Activated CD4-positive, alpha-beta T cell treated with anti-CD3 and anti-CD28 coated beads for 1 hour (primary cell): ENCODE measurements at places on chromosomes 1 and 21.
A peak's percentile ranks its signal among the peaks of the same experiment; 100 is the strongest.

GRCh38 chr21:31216206-31216605, 127.9 kb downstream of the TIAM1 start:
- DNase-seq = no peak

GRCh38 chr1:39647247-39647646, 7.8 kb upstream of the HEYL start:
- no peak for DNase-seq

GRCh38 chr1:234512451-234512861, 33.5 kb upstream of the TARBP1 start:
- no peak for DNase-seq

DNA sequence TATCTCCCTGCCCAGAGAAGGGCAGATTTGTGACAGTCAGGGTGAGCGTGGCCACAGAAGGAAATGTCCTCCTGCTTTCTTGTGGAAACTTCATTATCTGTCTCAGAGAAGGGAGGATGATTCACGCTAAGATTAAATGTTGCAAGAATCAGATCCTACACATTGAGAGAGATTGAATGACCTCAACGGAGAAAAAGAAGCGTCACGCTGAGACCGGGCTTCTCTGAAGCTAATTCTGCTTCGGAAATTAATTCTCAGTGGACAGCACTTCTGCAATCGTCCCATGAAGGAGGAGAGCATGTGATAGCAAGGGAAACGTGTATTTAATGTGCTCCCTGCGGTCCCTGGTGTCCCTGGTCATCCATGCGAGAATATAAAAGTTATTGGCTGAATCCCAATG, 19.8 kb upstream of the C1orf21 start:
- no peak for DNase-seq

DNA sequence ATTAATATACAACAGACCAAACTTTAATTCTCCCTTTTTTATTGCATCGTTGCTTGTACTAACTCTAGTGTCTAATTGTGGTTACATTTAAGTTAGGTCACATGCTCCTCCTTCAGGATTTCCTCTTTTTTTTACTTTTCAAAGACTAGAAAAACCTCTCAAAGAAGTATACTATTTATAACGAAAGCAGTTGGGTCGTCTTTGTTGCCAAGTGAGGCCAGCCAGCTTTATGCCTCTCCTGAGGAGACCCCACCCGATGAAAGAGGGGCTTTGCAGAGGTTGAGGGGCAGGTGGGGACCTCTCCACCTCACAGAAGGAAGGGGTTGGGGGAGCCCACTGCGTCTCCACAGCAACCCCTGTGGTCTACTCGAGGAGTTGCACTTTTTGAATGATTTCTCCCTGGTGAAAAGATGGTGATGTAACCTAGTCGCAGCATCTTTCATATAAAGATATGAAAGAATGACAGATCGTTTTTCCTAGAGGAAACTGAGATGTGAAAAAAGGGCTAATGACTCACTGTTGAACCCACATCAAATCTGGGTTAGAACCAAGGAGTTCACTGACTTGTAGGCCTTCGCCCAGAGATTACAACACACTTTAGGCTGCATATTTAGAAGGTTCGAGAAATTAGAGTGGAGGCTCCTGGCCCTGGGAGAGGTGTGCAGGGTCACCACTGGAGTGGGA, 6.4 kb downstream of the TGFB2 start:
- no peak for DNase-seq

DNA sequence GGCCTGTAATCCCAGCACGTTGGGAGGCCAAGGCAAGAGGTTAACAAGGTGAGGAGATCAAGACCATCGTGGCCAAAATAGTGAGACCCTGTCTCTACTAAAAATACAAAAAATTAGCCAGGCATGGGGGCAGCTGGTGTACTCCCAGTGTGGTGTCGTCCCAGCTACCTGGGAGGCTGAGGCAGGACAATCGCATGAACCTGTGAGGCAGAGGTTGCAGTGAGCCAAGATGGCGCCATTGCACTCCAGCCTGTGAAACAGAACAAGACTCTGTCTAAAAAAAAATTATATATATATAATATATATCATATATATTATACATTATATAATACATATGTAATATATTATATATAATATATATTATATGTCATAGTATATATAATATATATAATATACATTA, 249.2 kb upstream of the TPTE start:
- DNase-seq = no peak

GRCh38 chr1:208237241-208237640, 6.9 kb downstream of the PLXNA2 start:
- DNase-seq = no peak

- DNase-seq = peak; percentile 17
Measured at GRCh38 chr1:21782349-21782867, 541 bp downstream of the USP48 start.

- DNase-seq = no peak
Measured at GRCh38 chr1:28973596-28974421, 59.4 kb downstream of the EPB41 start.

DNA sequence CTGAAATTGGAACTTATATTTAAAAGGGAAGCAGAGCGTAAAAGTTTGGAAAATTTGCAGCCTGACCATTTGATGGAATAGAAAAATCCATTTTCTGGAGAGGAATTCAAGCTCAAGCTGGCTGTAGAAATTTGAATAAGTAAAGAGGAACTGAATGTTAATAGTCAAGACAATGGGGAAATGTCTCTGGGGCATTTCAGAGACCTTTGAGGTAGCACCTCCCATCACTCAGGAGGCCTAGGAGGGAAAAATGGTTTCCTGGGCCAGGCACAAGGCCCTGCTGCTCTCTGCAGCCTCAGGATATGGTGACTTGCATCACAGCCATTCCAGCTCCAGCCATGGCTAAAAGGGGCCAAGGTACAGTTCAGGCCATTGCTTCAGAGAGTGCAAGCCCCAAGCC, 17.6 kb upstream of the TSHB start:
- no peak for DNase-seq

GRCh38 chr1:224256640-224257039, 73.3 kb downstream of the NVL start:
- no peak for DNase-seq

DNA sequence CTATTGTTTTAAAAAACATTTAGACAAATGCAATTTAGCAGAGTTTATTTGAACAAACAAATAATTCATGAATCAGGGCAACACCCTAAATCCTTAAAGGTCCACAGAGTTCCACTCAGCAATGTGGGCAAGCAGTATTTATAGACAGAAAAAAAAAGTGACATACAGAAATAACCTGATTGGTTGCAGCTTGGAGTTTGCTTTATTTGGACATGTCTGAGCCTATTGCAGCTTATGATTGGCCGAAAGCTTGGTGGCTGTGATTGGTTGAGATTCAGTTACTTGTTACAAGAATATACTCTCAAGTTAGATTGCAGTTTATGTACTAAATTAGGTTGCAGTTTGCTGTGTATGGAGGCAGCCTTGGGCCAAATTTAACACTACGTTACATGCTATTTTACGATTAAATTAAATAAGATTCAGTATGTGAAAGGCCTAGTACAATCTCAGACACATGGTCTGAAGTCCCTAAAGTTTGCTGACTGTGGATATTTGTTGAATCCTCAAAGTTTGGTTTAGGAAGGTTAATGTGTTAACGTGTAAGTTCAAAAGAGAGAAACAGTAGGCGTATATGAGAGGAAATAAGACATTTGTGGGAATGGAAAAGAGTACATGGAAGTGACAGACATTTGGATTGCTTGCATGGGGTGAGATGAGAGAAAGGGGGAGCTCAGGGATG, 6.9 kb upstream of the CAMSAP2 start:
- DNase-seq = no peak

DNA sequence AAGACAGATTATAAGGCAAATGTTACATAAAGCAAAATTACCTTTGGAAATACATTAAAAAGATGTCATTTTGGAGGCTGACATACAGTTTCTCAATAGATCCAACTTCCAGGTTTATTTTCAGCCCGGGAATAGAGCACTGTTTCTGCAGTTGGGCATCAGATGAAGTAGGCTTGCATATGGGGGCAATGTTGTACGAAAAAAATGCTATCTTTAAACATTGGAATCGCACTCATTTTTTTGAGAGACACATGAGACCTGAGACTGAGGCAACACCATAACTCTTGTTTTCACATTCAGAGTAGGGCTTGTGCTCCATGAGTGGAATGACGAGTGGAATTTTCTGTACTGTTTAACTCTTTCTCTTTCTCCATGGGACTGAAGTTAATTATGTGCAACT, 122.4 kb upstream of the ZRANB2 start:
- DNase-seq = no peak

GRCh38 chr1:47696404-47696736, 258.5 kb downstream of the FOXD2 start:
- DNase-seq = no peak

GRCh38 chr21:31299291-31300147, 44.5 kb downstream of the TIAM1 start:
- no peak for DNase-seq

GRCh38 chr1:171139890-171140289, 45.2 kb upstream of the FMO2 start:
- no peak for DNase-seq

DNA sequence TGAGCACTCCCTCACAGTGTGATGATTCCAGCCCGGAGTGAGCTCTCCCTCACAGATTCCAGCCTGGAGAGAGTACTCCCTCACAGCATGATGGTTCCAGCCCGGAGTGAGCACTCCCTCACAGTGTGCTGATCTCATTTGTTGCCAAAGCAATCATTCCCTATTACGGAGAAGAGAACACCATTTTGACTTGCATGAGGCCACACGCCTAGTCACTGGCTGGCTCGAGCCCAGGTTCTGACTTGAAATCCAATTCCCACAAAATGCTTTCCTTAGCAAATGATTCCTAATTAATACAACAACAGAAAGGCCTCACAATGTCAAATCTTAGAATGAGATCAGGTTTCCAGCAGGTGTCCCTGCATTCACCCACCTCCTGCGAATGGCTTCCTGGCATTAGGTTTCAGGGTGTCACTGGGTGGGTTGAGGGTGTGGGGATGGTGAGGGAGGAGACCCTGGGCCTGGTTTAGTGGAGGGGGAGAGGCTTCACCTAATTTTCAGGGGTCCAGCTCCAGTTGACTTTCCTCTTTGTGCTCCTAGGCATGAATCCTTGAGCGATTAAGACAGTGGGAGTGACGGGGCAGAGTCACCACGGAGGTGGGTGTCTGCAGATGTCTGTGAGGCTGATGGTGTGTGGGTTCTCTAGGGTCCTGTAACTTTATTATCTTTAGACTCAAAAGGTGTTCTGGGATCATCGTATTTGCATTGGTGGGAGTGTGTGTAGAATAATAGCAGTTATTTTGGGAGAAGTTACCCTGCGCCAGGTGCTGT, 158.5 kb downstream of the KCNJ6 start:
- DNase-seq = no peak

DNA sequence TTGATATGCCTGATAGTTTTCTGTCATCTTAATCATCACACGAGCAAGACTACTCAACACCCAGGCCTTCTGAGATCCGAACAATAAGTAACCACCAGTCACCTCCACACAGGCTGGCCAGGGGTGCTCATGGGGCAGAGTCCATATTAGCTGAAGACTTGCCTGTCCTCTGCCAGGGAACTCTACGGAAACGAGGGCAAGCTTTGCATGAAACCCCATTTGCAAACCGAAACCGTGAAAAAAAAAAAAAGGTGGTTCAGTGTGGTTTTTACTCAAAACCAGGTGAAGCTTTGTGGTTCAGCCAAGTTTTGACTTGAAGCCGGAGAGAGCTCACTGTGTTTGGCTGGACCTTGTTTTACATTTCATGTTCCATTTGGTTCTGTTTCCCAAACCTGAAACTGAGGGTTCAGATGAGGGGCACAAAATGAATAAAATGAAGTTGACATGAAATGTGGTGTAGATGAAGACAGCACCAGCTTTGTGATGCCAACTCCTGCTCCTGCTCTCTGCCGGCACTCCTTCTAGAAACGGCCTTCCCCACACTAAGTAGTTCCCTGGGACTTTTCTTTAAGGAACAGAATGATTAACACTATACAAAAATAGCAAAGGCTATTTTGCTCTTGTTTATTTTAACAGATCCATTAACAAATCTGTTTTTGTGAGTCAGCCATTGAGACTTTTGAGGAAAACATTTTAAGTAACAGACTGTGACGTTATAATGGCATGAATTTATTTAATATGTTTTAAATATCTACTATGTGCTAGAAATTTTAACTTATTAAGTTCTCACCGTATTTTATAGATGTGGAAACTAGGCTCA, 74.7 kb downstream of the RUNX1 start:
- DNase-seq = peak; percentile 23

DNA sequence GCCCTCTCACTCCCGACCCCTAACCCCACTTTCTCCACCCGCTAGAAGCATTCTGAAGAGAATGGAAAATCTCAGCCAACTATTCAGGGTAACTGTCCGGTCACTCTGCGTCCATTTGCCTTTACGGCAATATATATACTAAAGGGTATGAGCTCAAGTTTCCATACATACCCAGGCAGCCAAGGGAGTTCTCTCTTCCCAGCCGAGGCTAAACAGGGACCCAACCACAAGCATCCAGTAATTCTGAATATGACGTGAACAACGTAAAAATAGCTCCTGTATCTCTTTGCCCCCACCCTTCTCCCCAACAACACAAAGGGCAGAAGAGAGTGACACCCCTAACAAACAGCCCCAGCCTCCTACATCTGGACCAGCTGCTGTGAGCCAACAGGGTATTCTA, 67.7 kb downstream of the SSBP3 start:
- DNase-seq = no peak

GRCh38 chr1:228882771-228883450, 147.6 kb downstream of the RHOU start:
- DNase-seq = no peak

GRCh38 chr1:213154056-213154685, 103.1 kb downstream of the RPS6KC1 start:
- DNase-seq = no peak

- DNase-seq = no peak
Measured at GRCh38 chr1:38201431-38201830, 154.8 kb upstream of the POU3F1 start.

DNA sequence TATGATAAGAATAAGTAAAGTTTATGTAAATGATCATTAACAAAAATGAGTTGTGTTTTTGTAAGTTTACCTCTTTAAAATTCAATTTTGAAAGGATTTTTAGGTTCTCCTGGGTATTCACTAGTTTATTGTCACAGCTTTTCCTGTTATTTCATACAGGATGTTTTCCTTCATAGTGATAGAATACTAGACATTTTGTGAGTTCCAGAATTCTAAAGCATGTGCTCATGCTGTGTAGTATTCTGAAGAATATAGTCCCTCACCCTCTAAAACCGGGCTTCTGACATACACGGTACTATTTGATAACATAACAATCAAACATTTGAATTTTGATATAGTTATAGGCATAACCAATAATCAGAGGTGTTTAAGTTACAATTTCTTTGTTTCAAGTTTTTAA, 10.7 kb downstream of the LRRC8C start:
- DNase-seq = no peak

- no peak for DNase-seq
Measured at GRCh38 chr1:245007852-245008251, 143.5 kb upstream of the HNRNPU start.

GRCh38 chr1:42258218-42258617, 76.8 kb downstream of the FOXJ3 start:
- DNase-seq = no peak

DNA sequence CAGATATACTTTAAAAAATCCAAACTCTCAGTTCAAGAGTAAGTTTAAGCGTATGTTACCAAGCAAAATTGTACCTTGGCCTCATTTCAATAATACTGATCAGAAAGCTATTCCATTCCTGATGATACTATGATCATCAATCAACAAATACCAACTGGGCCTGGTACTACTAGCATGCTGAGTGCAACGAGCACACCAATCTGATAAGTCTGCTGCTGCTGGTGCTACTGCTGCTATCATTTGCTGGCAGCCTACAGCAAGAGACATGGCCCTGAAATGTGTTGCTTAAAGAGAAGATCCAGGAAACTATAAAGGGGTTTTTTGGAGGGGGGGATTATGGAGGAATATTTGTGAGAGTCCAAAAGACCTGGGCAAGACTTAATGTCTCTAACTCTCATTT, 39.7 kb downstream of the NME7 start:
- DNase-seq = no peak
